SJSA1 (cell line): ENCODE measurements at places on chromosomes 7 and 10.
A peak's percentile ranks its signal among the peaks of the same experiment; 100 is the strongest.

- no peak for DNase-seq
Measured at GRCh38 chr7:82360591-82361368, 82.8 kb downstream of the CACNA2D1 start.

DNA sequence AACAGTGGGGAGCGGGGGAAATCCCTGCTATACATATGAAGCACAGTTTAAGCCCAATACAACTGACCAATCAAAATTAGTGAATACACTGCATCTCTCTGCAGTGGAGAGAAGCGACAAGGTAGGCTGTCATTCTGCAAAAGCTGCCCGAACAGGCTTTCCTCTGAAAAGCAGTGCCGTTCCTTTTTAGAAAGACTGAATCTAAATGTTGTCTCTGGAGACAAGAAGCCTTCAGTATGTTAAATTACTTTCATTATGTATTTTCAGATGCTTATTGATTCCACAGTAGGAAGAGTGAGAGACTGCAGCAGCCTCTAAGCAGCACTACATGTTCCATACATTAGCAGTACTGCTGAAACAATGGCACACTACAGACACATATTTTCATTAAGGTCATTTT, at the start of gene GPR22:
GPR22 (plus strand) TSS at position 129 of the 400 bp plus-strand sequence. CDS start 4,004 bp downstream, outside the sequence.
- no peak for DNase-seq

DNA sequence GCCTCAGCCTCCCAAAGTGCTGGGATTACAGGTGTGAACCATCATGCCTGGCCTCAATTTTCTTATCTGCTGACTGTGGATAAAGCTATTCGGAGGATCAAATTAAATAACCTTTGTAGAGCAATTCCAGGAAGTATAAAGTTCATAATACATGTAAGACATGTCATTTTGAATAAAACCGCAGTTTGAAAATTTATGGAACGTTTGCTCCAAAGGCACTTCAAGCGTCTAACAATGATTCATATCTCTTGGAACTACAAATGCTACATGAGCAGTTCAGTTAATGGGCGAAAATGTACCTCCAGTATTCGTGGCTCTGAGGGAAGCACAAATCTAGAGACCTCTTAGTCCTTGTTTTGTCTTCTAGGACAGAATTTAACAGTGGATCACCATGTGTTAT, 190.3 kb downstream of the GALNT17 start:
- DNase-seq, result no peak

DNA sequence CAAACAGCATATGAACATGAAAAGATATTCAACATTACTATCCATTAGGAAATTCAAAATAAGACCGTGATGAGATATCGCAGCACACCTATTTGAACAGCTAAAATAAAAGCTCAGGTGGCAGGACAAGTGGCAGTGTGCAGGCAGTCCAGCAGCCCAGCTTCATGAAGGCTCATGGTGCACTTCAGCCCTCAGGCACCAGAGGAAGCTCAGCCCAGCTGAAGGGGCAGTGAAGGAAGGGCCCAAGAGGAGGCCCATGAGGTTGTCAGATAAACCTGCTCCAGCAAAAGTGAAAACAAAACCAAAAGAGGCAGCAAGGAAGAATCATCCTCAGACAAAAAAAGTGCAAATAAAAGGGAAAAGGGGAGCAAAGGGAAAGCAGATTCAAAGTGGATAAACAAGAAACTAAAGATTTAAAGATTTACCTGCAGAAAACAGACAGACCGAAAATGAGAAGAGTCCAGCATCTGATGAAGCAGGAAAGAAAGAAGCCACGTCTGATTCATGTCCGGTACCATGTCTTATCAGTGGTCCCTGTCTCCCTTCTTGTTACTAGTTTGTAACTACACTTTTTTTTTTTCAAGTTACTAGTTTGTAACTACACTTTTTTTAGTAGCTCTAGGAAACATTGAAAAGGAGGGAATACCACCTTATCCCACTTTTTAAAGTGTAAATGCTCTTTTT, 15.0 kb upstream of the FAM24B start:
- no peak for DNase-seq

DNA sequence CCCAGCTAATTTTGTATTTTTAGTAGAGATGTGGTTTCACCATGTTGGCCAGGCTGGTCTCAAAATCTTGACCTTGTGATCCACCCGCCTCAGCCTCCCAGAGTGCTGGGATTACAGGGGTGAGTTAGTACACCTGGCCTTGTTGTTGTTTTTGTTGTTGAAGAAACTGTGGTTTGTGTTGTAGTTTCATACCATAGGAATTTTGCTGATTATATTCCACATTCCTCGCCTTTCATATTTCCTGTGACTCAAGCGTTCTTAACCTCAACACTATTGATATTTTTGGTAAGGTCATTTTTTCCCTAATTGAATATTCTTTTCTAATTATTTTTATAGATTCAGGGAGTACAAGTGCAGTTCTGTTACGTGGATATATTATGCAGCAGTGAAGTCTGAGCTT, 16.7 kb downstream of the LIPF start:
- DNase-seq, result no peak

DNA sequence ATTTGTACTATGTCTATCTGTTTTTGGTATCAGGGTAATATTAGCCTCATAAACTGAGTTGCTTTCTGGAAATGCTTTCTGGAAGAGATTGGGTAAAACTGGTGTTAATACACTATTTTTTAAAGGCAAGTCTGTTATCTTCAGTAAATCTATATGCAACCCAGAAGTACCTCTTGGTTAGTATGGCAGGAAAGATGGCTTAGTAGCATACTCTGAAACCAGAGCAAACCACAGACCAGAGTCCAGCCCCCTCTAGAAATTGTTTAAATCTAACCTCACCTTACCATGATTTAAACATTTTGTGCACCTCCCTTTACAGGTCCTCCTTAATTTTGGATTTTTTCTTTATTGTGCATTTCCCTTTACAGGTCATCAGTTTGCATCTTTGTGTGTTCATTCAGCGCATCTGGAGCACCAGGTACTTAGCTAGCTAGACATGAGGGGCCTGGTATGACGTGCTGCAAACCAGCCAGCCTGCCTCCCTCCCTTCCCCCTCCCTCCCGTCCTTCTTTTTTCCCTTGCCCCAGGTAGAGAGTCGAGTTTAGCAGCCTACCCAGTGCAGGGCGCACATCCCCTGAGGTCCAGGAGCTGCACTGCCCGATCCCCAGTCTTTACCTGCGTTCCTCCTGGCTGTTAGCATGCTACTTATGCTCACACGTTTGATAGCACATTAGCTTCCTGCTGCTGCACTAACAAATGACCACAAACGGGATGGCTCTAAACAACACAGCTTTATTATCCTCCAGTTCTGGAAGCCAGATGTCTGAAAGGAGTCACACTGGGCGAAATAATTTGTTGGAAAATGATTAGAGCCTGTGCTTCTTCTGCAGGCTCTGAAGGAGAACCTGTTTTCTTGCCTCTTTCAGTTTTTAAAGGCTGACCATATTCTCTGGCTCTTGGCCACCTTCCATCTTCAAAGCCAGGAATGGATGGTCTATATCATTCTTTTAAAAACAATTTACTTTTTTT, 299.9 kb upstream of the HABP2 start:
- DNase-seq, result no peak

DNA sequence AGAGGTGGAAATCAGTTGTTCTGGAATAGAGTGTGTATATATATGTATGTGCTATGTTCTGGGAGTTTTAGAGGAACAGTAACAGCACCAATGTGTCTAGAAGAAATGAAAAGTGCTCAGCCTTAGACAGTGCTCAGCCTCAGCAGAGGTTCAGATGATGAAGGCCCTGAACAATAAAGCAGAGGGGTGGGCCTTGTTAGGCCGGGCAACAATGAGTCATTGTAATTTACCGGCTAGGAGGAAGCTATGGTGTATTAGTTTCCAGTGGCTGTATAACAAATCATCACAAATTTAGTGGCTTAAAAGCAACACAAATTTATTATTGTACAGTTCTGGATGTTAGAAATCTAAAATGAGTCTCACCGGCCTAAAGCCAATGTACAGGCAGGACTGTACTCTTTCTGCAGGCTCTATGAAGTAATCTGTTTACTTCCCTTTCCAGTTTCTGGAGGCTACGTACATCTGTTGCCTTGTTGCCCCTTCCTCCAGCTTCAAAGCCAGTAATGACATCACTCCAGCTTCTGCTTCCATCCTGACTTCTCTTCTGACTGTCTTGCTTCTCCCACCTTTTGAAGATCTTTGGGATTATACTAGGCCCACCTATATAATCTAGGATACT, 84.6 kb downstream of the CH25H start:
- peak; percentile 24 for DNase-seq

DNA sequence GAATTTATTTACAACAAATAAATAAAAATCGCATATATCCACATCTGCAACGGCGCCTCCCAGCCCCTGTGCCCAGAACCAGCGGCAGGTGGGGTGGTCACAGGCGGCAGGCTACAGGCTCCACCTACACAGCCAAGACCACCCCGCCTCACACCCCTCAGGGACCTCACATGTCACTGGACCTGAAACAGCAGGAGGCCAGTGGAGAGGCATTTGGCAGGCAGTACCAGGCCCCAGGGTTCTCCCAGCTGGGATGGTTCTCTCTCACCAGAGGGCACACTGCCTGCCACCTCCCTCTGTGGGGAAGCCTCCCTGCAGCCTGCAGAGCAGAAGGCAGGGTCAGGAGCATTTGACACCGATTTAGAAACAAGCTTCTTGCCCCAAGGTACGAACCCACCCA, 81.5 kb downstream of the MAD1L1 start:
- no peak for DNase-seq

DNA sequence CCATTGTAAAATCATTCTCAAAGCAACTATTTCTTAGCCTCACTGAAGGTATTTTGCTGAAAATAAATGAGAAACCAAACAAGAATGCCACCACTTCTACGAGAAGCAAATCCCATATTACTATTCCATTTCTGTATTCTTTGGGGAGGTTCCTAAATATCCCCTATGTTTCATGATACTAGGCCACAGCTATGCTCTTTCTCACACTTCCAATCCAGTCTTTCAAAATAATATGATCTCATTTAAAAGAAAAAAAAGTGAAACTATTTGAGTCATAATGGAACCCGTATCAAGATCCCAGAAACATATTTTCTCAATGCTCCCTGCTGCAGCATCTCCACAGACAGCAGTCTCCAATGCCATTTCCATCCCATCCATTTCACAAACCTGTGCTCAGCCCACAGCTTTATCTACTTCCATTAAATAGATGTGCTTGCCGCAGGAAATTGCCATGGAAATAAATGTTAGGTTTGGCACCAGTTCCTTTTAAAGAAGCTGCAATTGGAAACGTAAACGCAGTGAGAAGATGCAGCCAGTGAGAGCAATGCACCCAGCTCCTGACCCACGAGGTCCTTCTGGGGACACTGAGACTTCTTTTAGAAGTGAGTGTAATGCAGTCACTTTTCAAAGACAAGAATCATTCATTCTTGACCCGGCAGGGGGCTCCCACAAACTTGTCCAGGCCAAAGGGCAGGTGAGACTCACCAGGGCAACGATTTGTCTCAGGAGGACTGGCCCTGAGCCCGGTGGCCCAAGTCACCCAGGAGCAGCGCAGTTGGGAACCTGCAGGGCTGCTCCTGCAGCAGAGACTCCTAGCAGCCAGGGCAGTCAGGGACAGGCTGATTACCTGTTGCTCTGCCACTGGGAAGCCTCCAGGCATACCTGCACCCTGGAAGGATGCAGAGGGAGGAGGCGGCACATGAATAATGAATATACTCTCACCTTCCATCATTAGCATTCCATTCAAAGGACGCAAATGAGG, 99.6 kb downstream of the C10orf90 start:
- no peak for DNase-seq

- DNase-seq, result no peak
Measured at GRCh38 chr10:70779511-70780369, 5.4 kb downstream of the TBATA start.

DNA sequence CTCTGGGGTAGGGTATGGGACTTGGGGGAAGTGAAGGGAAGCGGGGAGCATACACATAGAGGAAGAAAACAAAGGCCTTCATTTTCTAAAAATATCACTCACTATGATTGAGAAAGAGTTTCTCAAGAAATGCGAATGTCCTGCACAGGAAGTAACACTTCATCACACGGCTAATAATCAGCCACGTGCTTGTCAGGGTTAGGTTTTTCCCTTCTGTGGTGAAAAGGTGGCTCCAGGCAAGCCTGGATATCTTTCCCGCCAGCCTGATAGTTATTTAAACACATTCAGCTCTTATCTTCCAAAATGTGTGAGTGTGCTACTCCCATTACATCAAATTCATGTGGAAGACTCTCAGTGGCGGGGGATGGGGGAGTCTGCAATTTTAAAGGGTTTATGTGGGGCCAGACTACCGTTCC, 166.4 kb upstream of the ADO start:
- no peak for DNase-seq

DNA sequence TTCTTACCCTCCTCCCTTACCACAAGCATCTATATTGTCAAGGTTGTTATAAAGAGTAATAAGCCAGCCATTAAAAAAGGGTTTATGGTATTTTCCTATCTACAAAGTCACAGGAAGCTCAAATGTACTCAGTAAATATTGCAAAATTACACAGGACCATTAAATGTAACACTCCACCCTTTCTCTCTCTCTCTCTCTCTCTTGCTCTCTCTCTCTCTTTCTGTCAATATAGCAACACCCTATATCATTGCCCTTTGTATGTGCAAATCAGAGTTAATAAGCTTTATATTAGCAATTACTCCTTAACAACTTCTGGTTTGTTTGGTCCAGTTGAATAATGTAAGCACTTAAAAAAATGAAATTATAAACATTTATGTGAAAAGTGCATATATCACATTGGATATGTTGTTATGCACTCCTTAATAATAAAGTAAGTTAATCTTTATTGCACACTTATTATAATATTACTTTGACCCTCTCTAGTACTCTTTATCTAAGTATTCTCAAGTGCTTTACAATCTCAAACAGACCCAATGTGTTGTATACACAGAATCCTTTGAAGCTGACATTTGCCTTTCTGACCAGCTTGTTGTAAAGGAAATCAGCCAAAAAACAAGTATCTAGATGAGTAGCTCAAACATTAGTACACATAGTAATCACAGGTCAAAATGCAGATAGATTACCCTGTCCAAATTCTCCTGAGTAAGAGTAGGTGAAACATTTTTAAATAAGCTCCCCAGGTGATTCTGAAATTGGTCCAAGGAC, 93.2 kb downstream of the CFTR start:
- no peak for DNase-seq

GRCh38 chr7:36047091-36047658, 105.9 kb upstream of the EEPD1 start:
- no peak for DNase-seq

DNA sequence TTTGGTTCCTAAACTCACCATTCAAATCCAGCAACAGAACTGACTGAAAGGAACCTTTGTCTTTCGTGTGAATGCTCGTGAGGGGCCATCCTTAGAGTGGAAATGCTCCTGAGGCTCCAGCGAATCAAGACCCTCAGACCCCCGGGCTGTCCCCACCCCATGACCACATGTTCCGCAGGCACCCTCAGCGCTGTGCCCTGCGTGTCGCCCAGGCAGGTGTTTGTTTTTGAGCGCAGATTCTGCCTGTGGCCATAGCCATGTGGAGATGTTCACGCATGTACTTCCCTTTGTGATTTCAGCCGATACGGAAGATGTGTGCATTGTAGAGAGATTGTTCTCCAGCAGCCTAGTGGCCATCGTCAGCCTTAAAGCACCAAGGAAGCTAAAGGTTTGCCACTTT, 24.2 kb downstream of the WIPI2 start:
- no peak for DNase-seq

GRCh38 chr7:33038639-33039038, 23.9 kb downstream of the NT5C3A start:
- DNase-seq, result no peak
